Type B pancreatic cell (in vitro differentiated cells): ENCODE measurements at places on chromosomes 2 and 18. TPM values are rescaled to one million over a fixed set of nuclear protein-coding genes. Genes with fewer than 3 reads are reported as not detected.

CPO gene
- 0.24 and 0.51 TPM in 2 replicates for total RNA-seq

GRCh38 chr2:242022550-242023290 is 153.2 kb downstream of the RTP5 start:
- no peak for DNase-seq

DNA sequence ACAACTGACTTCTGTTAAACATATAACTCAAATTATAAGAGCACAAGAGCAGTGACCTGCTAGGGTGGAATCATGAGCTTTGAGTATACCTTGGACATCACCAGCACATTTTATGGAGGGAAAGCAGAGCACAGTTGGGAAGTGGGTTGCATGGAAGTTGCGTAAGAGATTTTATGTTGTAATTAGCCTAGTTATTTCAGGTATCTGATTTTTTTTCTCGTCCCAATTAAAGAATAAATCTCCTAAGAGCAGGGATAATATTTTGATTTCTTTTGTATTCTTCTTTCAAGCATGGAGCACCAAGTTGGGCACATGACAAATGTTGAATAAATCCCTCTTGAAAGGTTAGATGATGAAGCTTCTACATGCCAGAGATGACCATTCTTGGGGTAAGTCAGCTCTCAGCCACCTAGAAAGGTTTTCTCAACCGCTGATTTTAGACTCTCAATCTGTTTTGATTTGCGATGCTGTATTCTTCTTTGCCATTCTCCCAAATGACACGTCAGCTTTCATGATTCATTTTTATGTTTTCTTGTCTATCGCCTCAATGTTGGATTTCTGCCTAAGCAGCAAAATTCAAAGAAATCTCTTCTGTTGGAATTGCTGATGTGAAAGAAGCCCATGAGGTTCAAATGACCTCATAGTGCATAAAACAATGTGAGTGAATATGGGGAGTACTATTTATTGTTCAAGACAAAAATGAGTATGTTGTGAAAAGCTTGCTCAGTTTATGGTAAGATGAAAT is 15.3 kb upstream of the FN1 start:
- no peak for DNase-seq

DNA sequence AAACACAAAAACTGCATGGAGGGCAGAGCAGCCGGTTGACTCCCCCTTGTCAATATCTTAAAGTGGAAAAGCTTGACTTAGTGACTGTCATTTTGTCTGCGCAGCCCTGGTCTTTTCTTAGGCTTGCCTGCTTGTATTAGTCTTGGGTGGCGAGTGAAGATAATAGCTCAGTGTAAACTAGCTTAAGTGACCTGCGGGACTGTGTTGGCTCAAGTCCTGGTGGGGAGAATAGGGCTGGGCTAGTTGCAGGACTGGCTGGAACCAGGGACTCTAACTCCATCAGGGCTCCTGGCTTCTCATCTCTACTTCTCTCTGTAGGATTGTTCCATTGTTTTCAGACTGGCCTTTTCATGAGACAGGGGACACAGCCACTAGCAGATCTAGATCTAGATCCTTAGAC is 8.1 kb upstream of the ATG16L1 start:
- no peak for DNase-seq

GRCh38 chr2:127064642-127065250 is 42.2 kb downstream of the BIN1 start:
- DNase-seq, result no peak

DNA sequence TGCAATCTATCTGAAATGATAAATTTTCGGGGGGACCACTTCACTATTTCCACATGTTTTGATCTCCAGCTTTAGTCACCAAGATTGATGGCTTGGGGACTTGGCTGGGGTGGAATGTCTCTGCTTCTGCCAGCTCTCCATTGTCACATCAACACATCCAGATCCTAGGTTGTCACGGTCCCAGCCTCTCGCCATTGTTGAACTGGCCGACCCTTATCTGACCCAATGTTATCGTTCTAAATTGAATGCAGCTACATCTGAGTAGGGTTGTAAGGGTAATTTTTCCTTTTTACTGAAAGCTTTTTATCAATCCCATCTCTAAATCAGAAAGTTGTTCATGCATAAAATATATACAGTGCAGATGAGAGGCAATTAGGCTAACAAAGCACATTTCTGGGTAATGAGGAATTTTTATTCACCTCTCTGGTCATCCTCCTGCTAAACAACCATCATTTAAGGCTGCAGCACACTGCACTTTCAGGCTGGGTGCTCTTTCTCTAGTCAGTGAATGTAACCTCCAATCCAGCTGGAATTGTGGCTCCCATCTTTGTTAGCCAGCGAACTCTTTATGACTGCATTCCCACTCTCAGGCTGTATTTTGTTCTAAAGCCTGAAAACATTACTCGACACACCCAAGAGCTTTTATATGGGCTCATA is 128.2 kb downstream of the COL4A4 start:
- DNase-seq, result no peak

- no peak for DNase-seq
Observed at GRCh38 chr2:226585130-226585561, 214.5 kb downstream of the IRS1 start.

GRCh38 chr2:88061295-88061694 is 5.7 kb upstream of the KRCC1 start:
- DNase-seq, result no peak

DNA sequence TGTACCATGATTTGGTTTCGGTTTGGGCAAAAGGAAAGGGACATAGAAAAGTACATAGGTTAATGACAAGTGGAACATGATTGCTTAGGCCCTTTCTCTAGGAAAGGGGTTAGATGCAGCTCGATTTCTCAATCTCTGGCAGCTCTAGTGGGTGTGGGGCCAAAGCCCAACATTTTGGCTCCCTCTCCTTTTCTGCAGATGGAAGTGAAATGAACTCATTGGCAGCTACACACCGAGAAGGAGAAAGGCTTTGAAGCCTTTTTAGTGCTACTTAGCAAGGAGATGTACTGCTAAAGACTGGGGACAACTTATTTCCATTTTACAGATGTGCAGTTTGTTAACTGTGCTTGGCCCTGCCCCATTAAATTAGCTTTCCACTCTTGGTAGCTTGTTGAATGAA is 93.8 kb downstream of the LYPD6B start:
- no peak for DNase-seq

GRCh38 chr2:162000431-162000830 is 73.6 kb downstream of the DPP4 start:
- no peak for DNase-seq

GRCh38 chr2:205746420-205746785 is 64.1 kb downstream of the NRP2 start:
- no peak for DNase-seq

DNA sequence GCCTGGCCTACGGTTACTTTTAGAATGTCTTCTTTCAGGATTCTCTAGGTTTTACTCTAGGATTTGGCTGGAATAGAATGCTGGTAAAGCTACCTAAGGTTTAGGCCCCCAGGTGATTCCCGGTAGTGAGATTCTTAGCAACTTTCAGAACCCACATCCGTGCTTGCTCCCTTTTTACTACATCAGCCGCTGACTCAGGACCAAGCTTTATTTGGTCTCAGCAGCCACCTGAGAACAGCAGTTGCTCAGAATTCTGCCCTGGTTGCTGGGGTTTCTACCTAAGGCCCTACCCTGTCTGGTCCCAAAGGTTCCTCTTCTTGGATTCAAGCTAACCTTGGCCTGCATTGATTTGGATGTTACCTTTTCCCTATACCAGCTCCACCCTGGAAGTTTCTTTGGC is 36.1 kb upstream of the NDUFV2 start:
- DNase-seq, result no peak

OSR1 gene
- total RNA-seq, result 9.5 and 55.7 TPM in 2 replicates

DNA sequence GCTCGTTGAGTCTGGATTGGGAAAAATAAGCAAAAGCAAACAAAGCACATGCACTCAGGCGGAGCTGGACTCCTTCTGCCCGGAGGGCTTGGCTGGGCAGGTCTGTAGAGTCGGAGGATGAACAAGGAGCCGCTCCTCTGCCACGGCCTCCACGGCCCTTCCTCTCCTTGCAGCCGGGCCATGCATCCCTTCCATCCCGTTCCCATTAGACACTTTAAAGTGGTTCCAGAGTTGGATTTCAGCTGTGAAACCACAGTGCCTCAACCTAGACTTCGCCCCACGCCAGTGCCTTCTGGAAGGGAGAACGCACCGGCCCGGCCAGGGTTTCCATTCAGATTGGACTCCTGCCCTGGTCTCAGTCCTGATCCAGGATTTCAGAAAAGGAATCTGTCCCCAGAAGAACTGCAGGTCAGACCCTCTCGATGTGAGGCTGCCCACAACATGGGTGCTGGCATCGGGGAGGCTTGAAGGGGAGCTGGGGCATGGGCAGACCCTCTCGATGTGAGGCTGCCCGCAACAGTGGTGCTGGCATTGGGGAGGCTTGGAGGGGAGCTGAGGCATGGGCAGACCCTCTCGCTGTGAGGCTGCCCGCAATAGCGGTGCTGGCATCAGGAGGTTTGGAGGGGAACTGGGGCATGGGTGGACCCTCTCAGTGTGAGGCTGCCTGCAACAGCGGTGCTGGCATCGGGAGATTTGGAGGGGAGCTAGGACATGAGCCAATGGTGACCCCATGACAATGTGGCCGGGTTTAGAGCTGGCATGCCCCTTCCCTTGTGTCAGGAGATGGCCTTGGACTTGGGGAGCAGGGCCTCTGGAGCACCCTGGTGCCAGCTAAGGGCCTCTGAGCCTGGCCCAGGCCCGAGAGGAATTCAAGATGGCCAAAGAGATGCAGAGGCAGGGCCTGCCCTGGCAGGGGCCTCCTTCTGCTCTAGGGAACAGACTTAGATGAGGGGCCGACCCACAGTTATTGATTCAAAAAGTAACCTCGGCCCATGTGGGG is 304.5 kb downstream of the NDUFA10 start:
- peak; percentile 62 for DNase-seq
